IMR-90 (cell line): ENCODE measurements at places on chromosomes 1 and 21.

DNA sequence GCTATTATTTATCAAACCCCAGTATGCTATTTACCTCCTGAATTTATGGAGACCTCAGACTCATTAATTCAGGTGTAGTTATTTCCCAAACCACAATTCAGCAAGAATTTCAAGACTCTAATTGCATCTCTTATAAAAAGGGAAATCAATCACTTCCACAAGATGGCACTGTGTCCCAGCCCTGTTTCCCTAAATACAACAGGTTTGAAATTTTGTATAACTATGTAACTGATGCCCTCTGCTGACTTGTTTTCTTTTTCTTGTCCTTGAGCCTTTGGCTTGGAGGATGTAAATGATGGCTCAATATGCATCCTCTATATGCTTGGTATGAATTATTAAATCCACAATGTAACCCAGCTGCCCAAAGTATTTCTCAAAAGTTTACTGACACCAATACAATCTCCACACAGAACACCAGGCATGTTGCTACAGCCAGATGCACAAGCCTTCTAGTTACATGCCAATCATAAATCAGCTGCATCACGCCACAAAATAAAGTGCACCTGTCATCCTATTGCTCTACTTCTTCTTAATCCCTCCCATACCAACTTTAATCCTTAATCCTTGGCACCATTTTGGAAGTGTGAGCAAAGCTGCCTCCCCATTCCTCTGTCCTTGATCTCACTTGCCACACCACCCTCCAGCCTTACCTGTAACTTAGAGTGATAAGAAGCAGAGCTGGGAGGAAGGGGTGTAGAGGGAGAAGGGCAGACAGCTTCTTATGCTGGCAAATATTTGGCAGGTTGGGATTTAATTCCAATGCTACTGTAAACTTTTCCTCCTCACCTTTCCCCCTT lies 9.0 kb downstream of the C1orf105 start:
- peak; percentile 70 for DNase-seq

GRCh38 chr1:208500375-208500774 lies 256.2 kb upstream of the PLXNA2 start:
- DNase-seq = no peak

DNA sequence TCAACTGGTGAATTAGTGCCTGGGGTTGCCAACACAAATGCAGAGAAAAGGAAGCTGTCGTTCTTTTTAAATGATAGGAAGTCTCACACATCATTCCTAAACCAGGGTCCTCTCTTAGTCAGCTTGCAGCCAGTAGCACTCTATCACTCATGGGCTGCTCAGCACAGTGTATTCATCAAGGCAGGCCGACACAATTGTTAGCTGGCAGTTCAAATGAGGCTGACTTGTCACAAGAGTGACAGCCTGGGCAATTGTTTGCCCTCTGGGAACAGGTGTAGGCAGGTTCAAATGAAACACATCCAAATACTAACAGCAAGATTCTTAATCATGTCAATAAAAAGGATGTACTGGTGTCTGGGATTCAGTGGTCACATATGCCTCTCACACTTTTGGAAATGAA lies 76.9 kb downstream of the ERICH3 start:
- DNase-seq = no peak

DNA sequence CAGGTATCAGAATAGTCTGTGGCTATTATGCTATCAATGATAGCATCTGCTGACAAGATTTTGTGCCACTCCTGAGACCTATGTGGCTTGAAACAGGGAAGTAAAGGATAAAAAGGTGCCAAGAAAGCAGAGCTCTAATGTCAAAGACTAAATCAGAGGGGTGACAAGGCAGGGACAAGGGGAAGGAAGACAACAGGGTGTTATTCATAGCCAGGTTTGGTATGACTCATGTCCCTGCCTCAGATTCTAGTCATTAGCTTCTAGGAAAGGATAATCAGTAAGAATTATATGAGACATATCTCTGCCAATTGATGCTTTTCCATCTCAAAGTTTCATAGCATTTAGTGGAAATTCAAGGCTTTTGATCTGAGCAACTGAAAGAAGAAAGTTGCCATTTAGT lies 31.8 kb upstream of the PLD5 start:
- no peak for DNase-seq

GRCh38 chr1:153626904-153627714 lies at the start of gene S100A13:
S100A13 (minus strand) TSS chr1:153627505; CDS start chr1:153626472, 1,033 bp downstream.
- DNase-seq = peak; percentile 96

- no peak for DNase-seq
Observed at GRCh38 chr1:41559331-41559730, 74.8 kb upstream of the EDN2 start.

DNA sequence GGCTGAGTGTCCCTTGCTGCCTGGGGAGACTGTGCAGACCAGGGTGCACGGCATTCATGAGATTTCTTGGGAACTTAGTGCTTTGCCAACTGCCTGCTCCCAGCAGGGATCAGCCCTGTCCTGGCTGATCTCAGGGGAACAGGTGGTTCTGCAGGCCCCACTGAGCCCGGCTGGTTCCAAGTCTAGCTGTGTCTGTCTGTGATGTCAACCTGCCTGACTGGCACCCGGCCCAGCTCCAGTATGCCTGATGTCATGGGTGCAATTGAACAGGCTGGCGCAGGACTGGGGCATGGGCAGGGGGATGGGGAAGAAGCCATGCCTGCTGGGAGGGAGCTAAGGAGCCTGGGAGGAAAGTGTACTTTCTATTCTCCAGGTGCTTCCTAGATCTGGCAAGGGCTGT lies 227.1 kb downstream of the GRIK3 start:
- DNase-seq = no peak

DNA sequence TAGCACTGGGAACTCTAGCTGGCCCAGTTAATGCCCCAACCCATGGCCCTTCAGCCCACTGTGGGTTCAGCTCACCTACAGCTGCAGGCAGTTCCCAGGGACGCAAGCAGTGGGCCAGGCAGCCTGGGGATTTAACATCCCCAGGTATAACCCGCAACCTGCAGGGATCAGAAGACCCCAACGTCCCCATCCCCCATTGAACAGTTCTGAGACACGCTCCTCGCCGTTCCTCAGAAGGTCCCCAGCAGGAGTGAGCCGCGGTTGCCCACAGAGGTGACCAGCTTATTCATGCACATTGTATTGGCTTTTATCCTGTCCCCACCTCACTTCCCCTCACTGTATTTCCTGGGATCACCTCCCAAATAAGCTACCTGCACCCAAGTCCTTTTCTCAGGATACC lies 5.0 kb upstream of the MATN1 start:
- DNase-seq = no peak
